ENCODE measurements at places on chromosomes 11 and 22.
A peak's percentile ranks its signal among the peaks of the same experiment; 100 is the strongest.

- no peak for DNase-seq
Observed at GRCh38 chr22:33354928-33355327, 296.7 kb upstream of the SYN3 start.

DNA sequence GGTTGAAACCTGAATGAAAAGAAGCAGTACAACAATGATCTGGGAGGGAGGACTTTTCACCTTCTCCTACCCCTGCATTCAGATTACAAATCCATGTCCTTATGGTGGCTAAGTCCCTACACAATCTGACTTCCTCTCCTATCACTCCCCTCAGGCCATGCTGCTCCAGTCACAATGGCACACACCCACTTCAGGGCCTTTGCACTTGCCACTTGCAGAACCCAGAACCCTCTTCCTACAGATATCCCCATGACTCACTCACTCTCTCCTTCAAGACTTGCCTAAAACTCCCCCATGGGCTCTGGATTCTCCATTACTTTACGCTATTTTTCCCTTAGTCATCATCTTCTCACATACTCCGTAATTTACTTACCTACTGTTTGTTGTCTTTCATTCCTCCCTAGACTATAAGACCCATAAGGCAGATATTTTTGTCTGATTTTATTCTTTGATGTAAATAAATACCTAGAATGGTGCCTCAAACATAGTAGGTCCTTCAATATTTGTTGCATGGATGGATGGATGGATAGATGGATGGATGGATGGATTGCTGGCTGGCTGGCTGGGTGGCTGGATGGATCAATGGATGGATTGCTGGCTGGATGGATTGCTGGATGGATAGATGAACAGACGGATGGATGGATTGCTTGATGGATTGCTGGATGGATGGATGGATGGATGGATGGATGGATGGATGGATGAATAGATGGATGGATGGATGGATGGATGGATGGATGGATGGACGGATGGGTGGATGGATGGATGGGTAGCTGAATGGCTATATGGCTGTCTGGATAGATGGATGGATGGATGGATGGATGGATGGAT is 94.7 kb upstream of the NAV2 start:
- no peak for DNase-seq

- DNase-seq: no peak
Observed at GRCh38 chr11:86537541-86538222, 134.7 kb downstream of the ME3 start.

DNA sequence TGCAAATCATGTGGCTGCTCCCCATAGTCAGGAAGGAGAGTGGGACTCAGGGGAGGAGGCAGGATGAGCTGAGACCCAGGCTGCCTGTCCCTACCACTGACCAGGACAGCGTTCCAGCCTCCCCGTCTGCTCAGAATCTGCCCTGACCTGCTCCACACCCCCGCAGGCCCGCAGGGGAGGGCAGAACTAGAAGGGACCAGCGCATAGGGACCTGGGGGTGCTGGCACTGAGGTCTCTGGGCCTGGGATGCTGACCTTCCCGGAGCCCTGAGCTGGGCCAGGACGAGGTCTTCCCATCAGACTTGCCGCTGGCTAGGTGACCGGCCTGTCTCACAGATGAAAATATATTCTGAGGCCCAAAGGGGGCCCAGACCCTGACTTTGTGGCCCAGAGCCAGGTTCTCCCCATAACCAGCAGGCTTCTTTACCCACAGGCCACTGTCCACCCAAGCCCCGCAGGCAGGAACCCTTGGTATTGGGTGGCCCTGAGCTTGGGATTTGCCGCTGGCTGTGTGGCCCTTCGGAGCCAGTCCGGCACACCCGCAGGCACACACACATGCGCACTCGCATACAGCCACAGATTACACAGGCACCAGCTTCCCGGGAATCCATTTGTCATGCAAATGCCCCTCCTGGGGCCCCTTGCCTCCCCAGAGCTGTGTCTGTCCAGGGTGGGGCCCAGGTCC is 13.8 kb upstream of the PIM3 start:
- DNase-seq: no peak

GRCh38 chr22:30411780-30412179 is 13.8 kb upstream of the MTFP1 start:
- no peak for DNase-seq

DNA sequence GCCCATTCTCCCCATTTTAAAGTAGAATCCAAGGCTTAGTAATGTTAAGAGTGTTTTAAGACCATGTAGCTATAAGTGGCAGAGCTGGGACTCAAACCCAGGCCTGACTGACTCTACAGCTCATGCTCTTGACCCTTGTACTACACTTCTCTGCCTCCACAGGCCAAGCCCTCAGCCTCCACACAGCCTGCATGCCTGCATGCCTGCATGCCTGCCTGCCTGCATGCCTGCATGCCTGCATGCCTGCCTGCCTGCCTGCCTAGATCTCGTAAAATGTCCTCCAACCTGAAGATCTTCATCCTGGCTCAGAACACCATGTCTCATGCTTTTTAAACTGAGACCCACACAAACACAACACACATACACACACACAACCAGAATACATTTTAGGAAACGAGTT is 18.6 kb downstream of the TBC1D10A start:
- no peak for DNase-seq

GRCh38 chr11:58573451-58574104 is 2.1 kb downstream of the LPXN start:
- DNase-seq: peak; percentile 11

DNA sequence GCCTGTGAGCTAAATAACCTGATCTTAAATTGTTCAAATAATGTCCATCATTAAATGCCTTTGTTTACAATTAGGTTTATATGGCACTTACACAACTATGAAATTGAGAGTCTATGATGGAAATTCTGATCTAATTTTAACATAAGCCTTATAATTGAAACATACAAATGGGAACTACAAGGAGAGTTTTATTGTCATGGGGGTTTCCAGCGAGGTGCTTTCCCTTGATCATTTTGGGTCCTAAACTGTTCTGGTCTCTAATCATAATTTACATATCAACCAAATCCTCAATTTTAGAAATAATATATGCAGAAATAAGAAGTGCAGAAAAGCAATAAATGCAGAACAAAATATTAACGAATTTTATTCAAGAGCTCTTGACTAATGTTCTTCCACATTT is 44.9 kb downstream of the RRAS2 start:
- no peak for DNase-seq

Measured in activated CD4-positive, alpha-beta T cell treated with anti-CD3 and anti-CD28 coated beads, Interleukin-2, amount 50 U/mL, for 24 hours (primary cell).